Left ventricle myocardium inferior (tissue), 1 donor: ENCODE measurements at places on chromosomes 3 and 15. TPM values are rescaled to one million over a fixed set of nuclear protein-coding genes. Genes with fewer than 3 reads are reported as not detected.

DNA sequence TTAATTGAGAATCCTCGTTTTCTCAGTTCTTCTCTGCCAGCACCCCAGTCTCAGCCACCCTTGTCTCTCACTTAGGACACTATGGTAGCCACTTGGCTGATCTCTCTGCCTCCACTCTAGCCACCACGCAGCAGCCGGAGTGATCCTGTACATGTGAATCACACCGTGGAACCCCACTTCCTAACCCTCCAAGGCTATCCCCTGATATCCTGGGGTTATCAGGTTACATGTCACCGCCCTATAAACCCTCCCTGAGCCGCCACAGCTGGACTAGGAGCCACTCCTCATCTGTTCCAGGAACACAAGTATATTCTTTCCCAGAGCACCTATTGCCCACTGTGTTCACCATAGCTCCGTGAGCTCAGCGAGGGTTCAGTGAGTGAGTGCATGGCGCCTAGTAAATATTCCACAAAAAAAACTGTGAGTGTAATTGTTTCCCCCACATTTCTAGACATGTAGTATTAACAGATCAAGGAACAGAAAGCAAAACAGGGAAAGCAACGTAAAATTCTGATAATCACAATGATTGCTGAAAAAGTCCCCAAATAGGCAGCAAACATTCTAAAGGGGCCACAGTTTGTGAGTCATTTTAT is 661 bp upstream of the PARP14 start:
- no peak for DNase-seq
- H3K4me1 ChIP-seq: peaks cover 55% of the 10 kb centered on the region
- H3K36me3 ChIP-seq: peaks cover 1% of the 10 kb centered on the region
- H3K4me3 ChIP-seq: peak overlapping the region; percentile 80
- no peaks in the 10 kb centered on the region for H3K27me3 ChIP-seq

GRCh38 chr3:108882762-108883161 is 60.2 kb downstream of the TRAT1 start:
- no peak for DNase-seq
- H3K4me3 ChIP-seq: no peak overlapping the region

GRCh38 chr15:45529613-45530012 is 7.1 kb upstream of the SLC30A4 start:
- H3K27me3 ChIP-seq: no peaks in the 10 kb centered on the region
- no peak overlapping the region for H3K27ac ChIP-seq
- H3K4me1 ChIP-seq: no peaks in the 10 kb centered on the region
- DNase-seq: peak; percentile 22
- no peaks in the 10 kb centered on the region for H3K36me3 ChIP-seq

WDR72 gene
- total RNA-seq: not detected

GP5 gene
- not detected for total RNA-seq
